ENCODE measurements at places on chromosomes 2 and 18.
A peak's percentile ranks its signal among the peaks of the same experiment; 100 is the strongest.

DNA sequence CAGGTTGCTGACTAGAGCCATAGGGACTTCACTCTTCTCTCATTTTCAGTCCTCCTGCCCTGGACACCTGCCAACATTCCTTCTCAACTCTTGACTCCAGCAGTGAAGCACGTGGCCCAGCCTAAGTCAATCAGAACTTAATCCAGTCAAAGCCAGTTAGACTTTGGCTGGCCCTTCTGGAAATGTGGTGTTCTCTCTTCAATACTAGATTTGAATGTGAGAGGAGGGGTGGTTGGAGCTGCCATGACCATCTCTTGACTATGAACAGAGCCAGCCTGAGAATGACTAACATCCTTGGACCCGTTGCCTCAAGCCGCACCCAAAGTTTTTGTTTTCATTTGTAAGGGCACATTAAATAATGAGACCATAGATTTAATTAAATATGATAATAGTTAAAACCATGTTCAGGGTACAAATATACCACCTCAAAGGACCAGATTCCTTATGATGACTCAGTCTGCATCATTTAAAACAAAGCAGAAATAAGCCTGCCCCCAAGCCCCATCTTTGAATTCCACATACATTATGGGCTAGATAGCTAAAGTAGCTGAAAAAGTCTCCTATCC, 49.7 kb upstream of the RASGRP3 start:
- peak; percentile 5 for DNase-seq

- no peak for DNase-seq
Observed at GRCh38 chr2:120461092-120461491, 115.2 kb downstream of the INHBB start.

DNA sequence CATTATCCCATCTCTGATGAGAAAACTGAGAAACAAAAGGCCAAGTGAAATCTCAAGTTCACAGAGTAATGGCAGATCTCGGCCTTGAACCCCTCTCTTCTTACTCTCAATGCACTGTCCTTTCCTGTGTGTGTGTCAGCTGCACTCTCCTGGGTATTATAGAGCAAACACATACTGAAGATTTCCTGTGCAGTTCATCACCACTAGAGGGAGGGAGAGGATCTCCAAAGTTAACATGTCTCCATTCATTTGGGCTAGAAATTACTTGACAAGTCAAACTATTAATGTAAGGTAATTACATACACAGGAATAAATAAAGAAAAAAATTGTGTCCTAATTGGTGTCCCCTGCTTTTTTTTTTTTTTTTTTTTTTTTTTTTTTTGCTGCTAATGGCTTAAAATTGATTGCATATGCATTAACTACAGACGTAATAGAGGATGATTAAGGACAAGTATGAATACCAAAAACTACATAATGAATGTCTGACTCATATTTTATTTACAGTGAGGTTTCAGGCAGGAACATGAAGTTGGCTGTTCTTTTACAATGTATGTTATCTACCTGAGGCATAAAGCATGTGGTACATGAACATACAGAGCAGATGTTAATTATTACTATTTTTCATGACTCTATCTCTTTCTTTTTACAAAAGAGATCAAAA, 269.2 kb downstream of the NYAP2 start:
- DNase-seq, result peak; percentile 68

- no peak for DNase-seq
Observed at GRCh38 chr18:60249388-60249787, 123.2 kb downstream of the MC4R start.

DNA sequence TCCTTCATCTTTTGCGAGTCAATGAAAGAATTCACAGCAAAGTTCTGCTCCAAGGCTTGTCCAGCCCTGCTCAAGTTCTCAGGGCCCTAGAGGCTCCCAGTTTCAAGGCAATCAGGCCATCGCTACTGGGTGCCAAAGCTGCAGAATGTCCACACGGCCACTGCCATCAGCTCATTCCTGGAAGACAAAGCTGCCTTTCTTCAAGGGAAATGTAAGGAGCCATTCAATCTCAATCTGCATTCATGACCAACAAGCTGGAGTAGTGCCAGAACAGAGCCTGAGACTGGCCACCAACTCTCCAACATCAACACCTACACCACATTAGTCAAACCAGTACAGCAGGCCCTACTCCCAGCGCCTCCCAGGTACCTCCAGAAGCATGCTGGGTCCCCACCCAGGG, 202.2 kb downstream of the TCF4 start:
- DNase-seq, result no peak

DNA sequence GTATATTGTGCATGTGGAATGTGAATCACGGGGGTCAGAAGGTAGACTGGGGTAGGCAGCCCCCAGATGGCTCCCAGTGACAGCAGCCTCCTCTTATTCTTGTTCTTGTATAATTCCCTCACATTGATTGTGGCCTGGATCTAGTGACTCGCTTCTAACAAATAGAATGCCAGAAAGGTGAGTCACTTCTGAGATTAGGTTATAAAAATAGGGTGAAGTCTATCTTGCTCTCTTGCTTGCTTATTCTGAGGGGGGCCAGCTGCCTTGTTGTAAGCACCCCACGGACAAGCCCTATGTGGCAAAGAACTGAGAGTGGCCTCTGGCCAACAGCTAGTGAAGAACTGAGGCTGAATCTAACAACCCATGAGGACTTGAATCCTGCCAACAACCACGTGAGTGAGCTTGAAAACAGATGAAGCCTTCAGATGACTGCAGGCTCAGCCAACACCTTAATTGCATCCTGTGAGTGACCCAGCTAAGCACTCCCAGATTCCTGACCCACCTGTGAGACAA, 15.6 kb upstream of the RMND5A start:
- DNase-seq, result no peak

DNA sequence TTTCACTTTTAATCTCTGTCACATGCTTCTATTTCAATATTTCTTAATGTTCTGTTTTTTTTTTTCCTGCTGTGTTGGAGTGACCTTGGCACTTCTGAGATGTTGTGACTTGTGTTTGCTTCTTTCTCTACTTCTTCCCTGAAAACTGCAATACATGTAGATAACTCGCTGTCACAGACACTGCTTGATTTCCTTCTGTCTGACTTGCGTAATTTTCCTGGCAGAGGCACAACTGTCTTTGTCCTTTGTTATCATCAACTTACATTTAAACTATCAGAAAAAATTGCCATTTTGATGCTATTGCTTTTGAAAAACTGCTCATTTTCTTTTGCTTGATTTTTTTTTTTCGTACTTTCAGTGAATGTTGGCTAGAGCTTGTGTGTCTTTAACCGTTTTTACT, 69.0 kb downstream of the BABAM2 start:
- DNase-seq, result no peak

GRCh38 chr18:42052122-42052708, 97.2 kb downstream of the PIK3C3 start:
- DNase-seq, result no peak

GRCh38 chr2:120920454-120921148, 184.9 kb downstream of the GLI2 start:
- no peak for DNase-seq

DNA sequence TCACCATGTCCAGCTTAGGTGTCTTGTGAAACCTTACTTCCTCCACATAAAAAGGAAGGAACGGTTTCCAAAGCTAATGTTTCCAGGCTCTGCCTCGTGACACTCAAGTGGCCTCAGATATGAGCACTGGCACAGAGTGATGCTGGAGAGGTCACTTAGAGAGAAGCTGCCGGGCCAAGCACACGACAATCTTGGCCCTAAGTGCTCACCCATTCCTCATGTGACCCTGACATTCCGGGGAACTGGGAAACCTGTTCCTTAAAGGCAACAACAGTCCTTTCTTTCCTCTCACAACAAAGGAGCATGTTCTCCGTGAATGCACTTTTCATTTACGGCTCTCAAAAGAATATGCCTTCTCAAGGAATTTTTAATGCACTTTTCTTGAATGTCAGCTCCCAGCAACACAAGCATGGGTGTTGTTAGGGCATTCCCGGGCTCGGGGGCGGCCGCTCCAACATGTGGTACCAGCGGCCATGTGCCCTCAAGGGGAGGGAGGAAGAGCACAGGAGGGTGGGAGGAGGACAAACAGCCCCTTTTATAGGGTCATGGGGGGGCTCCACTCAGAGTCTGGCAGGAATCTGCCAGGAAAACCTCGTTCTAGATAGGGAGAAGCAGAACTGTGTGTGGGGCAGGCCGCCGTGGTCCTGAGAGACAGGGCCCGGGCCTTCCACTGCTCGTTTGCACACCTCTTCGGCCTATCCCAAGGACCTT, 118.6 kb downstream of the MBP start:
- DNase-seq, result no peak

DNA sequence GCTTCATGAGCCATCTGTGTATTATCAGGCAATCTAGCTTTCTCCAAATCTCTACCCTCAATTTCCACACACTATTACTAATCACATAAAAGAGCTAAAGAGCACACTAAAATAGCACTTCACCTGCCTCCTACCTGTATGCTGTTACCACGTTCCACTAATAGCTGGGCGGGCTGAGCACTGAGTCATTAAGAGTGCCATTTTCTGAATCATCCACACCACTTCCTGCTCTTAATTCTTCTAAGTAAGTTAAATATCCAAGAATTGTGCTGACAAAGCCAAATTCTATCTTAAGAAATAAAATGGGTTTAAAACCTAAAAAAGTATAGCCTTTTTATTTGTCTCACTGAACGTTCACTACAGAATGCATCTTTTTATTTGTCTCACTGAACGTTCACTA, 35.7 kb downstream of the NOL10 start:
- no peak for DNase-seq

- DNase-seq, result no peak
Observed at GRCh38 chr2:10096641-10097040, 16.4 kb upstream of the CYS1 start.

- no peak for DNase-seq
Observed at GRCh38 chr2:151021747-151022452, 239.8 kb downstream of the RBM43 start.

DNA sequence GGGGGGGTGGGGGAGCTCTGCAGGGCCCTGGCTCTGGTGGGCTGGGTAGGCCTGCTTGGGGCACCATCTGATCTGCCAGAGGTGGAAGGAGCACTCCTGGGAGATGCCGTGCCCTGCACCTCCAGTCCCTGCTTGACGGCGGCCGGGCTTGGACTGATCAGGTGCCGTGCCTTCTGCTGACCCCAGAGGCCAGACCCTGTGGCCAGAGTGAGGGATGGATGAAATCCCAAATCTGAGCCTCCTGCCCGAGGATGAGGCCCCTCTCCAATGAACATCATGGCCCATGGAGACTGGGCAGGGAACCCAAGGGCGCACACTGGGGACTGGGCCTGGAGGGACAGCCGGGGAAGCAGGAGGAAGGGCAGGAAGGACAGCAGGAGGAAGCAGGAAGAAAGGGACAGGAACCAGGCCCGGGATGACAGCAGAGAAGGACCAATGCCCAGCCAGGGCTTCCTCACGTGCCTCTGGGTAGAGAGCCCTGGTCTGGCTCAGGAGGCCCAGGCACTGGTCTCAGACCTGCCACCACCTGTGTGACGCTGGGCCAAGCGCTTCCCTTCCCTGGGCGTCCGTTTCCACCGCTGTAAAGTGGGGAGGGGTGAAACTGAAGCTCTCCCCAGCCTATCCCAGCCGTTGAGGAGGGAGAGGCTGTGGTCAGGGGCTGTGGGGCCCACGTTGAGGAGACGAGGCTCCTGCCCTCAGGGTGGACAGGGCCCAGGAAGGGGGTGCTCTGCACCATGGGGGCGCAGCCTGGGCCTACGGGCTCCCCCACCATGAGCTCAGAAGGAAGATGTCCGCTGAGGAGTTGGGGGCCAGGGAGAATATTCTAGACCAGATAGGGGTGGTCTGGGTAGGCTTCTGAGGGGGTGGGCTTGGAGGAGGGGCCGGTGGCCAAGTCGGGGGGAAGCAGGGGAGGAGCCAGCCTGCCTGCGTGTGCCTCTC, 1.0 kb upstream of the GPR35 start:
- DNase-seq, result no peak

- no peak for DNase-seq
Observed at GRCh38 chr2:238912228-238912915, 64.5 kb downstream of the TWIST2 start.

All from NCI-H1105 (cell line).